ENCODE measurements at places on chromosomes 1 and 21.
A peak's percentile ranks its signal among the peaks of the same experiment; 100 is the strongest.

DNA sequence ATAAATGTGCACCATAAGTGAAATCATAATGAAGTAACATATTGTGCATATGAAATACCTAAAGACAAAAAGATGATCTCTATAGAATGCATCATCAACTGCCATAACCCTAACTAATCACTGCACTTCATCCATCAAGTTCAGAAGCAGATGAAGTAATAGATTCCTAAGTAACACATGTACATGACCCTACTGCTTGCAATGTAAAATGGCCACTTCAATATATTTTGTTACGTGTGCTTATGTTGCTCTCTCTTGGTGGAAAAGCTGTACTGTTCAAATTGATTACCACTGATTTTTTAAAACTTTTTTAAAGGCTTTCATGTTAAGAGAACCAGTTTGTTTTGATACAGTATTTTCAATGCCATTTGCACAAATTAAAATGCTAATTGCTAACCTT, 141.8 kb downstream of the TTLL7 start:
- DNase-seq, result no peak

DNA sequence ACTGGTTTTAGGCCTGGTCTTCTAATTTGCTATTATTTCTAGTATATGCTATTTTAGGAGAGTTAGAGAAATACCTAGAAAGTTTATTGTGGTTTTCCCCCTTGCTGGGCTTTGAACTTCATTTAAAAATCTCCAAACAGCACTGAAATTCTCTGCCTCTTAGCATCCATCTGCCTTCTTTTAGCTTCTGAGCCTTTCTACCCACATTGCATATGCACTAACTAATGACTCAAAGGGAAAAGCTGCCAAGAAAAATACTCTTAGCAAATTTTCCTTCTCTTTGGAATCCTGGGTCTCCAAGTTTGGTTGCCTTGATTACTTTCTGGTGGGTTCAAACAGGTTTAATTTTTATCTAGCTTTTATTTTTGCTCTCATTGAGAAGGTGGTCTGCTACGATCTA, 408.4 kb upstream of the PTBP2 start:
- DNase-seq, result no peak

DNA sequence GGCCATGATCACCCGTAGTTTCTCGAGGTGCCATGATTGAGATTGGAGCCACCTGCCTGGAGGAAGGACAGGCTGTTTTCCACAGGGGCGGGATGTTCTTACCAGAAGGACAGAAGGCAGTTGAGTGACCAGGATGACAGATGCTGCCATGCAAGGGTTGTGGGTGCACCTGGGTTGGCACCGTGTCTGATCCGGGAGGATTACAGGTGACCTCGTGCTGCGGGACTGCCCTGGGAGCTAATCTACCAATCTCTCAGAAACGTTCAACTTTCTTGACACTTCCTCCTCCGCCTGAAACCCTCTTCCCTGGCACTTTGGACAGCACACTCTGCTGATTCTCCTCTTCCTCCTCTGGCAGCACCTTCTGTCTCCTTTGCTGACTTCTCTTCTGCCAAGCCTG, 13.8 kb upstream of the SLC6A9 start:
- no peak for DNase-seq

DNA sequence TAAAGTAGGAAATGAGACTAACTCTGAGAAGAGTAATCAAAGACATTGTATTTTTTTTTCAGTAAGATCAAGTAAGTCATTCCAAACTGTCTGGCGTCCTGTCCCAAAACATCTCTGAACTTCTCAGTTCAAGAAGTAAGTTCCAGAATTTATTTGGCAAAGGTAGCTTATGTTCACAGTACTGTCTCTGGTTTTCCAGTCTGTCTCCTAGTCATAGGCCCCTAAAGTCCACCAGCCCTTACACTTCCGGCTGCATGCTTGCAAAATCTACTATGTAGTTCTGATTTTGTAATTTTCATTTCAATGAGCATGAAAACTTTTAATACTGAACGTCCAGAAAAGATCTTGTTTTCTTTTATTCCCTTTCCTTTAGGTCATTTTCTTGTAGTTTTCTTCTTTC, 61.4 kb upstream of the S1PR1 start:
- DNase-seq, result no peak

DNA sequence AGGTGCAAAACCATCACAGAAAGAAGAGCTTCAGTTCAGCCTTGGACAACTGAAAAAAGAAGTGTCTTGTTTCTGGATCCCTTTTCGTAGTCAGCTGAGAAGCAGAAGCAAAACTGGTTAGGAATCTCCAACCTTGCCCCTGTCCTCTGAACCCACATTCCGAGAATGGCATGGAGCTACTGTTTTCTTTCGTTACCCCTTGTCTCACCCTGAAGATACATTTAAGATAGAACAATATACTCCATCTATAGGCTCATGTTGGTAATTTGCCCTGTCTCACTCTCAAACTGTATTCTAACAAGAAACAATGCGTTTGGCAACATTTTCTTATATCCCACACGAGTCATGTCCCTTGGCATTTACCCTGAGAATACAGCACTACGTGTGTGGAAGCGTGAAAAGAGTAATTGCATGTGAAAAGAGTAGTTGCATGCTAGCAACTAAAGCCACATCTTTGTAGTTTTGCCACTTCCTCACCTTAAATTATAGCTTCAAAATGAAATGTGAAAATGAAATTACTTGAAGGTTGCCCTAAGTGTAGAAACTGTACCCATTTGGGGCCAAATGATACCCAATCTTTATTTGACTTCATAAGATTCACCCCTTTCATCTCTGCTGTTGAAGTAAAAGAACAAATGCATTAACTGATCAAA, 5.3 kb downstream of the SLAMF7 start:
- no peak for DNase-seq

DNA sequence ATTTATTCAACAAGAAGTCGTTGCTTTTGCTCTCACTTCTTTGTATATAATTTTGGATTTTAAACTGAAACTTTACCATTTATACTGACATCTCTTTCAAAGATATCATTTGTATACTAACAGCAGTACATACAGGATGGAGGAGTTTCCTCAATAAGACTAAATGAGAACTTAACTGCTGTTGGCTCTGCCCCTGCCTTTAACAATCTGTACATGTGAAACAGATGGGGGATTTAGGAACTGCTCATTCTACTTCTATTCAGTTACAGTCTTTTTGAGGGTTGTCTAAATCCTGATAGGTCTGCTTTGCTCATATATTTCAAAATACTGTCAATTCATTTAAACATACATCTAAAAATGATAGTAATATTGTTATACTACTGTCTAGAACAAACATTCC, 663.2 kb downstream of the ADGRL2 start:
- DNase-seq, result no peak

DNA sequence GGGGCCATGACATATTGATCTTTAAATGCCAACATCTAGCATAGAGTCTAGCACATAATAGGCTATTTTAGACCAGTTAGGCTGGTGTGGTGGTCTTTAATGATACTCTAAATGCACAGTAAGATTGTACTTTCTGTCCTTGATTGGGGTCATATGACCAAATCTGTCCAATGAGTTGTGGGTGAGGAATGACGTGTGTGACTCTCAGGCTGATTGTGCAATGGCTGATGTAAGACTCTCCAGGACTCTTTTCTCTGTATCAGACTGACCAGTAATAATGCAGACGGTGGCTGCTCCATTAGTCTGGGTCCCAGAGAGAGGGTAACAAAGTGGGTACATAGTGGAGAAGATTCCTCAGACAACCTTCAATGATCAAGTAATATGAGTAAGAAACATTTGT, 541.6 kb upstream of the CAMK1G start:
- DNase-seq, result no peak

DNA sequence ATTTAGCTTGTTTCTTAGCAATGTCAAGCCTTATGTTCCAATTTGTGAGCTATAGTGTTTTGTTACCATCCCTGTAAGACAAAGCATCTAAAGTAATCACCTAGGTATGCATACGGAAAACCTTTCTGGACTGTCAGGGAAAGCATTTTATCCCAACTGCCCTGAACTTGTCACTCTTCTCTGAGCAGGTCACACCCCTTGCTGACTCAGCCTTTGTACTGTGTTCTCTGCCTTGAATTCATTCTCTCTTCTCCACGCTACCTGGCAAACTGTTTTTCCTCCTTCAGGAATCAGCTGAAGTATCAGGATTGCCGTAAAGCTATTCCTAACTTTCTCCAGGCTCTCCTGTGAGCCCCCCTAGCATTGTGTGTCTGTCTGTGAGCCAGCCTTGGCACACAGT, 54.2 kb downstream of the PBX1 start:
- DNase-seq, result no peak

DNA sequence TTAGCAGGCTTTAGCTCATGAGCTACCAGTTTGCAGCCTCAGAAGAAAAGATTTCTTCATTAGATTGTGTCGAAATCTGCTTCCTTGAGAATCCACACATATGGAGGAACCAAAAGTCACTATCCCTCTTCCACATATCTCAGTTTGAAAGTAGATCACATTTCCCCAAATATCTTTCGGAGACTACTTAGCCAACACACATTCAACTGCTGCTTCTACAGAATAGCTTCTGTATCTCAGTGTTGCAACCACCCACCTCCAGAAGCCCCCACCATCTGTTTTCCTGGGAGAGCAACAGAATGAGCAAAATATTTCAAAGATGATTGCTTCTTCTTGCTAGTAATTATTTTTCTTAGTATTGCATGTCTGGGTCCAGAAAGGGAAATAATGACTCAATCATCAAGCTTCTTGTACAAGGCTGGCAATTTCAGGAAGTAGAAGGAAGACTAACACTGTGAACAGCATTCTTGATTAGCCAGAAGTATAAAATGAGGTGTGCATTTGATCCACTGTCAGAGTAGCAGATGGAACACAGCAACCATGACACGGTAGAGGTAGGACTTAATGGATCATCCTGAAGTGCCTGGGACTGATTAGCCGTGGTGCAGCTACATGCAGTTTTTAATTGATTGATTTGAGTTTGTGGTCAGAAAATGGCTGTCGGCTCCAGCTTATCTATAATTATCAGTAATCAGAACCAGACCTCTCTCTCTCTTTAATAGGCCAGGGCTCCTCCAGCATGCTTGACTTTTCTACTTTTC, 24.9 kb downstream of the ZC3H11B start:
- no peak for DNase-seq

GRCh38 chr1:9780554-9781110, 43.1 kb downstream of the CLSTN1 start:
- DNase-seq, result no peak

DNA sequence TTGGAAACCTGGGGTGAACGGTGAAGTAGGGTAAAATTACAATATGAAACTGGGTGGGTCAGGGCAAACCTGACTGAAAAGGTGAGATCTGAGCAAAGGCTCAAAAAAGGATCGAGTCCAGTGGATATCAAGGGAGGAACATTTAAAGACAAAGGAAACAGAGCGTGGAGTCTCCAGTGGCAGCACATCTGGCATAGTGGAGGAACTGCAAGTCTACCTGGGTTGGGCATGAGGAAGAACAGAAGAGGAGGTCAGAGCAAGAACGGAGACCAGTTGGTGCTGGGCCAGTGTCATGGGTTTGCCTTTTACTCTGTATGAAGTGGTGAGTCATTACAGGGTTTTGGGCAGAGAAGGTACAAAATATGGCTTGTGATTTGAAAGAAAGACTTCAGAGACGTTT, 163.7 kb downstream of the NTPCR start:
- DNase-seq, result no peak

GRCh38 chr1:228268881-228269265, 61.0 kb downstream of the OBSCN start:
- DNase-seq, result no peak

DNA sequence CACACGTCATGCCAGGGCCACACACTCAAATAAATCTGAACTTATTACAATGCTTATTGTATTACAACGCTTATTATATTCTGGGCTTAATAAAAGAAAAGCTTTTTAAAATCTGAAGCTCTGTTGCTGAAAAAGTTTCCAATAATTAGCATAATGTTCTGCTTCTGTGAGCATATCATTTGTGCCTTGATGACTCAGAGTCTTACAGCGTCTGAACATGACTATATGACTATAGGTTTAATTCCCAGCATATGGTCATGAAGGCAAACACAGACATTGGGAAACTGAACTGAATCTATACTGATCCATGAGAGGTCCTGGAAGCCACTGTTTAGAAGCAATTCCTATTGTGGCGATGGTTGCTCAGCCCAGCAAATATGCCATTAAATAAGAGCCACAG, 66.3 kb downstream of the SIM2 start:
- DNase-seq, result no peak

GRCh38 chr1:232983375-232983774, 33.0 kb downstream of the NTPCR start:
- no peak for DNase-seq

DNA sequence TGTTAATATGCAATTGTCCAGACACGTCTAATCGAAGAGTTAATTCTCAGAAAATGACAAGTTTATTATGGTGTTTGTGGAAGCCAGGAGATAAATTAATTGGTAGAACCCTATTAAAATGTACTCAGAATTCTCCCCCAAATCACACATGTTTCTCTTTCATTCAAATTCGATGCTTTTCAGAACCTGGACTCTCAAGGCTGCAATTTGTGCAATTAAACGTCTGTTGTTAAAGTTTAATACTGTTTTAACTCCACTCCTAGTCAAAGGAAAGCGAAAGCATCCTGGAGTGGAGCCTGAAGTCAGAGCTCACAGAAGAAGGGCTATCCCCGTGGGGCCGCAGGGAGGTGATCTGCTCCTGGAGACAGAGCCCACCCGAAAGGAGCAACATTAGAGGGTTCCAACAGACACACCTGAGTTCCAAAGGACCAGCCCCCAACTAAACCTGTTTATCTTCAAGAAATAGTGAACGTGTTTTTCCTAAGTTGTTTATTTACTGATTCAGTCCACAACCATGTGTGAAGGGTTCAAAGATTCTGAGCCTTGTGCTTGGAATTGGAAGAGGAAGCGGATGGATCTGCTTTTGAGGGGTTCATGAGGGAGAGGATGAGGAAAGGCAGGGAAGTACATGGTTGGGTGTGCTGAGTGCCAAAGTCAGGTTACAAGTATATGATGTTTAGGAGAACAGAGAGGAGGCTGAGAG, 68.0 kb upstream of the AKT3 start:
- DNase-seq, result no peak

GRCh38 chr1:234603221-234604204, 6.5 kb downstream of the IRF2BP2 start:
- DNase-seq, result peak; percentile 55

DNA sequence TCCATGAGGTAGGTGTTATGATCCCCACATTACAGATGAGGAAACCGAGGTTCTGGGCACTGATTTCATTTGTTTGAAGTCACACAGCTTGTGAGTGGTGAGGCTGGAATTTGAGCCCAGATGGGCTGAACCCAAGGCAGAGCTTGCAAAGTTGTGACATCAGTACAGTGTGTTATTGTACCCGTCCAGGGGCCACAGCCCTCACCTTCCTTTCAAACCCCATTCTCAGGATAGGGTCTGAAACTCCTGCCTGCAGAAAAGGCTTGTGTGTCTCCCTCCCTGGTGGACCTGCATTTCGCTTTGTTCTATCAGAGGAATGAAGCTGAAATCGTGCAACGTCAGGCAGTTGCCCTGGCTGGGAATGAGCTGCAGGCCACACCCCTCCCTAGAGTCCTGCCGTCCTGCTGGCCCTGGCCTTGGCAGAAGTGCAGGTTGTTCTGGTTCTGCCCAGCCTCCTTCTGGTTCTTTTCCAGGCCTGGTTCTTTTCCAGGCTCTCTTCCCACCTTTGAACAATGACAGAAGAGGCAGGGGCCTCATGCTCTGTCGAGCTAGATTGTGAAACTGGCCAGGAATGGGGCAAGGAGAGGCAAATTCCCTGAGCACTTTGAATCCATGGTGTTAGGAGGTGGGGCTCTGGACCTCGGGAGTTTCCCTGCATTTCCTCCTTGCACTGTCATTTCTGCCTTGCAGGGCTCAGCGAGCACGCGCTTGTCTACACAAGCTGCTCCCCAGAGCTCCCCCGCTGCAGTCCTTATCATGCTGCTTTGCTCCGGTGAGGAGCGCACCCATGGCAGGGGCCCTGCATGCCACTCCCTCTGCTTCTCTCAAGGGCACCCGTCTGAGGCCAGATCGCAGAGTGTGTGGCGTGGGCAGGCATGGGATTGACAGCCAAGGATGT, 8.2 kb upstream of the MYOM3 start:
- DNase-seq, result no peak
